ENCODE measurements at places on chromosomes 6 and 20.

DNA sequence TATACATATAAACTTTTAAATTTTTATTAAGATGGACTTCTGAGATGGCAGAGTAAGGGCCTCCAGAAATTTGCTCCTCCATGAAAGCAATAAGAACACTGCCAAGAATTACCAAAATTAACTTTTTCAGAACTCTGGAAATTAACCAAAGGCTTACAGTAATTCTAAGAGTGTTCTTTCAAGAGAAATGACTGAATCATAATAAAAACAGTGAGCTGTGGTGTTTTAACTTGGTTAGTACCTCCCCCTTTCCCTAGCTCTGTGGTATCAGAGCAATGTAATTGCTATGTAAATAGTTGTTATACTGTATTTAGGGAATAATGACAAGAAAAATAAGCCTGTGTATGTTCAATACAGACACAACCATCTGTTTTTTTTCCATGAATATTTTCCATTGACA, 19.0 kb downstream of the HECA start:
- DNase-seq: no peak

- no peak for DNase-seq
Observed at GRCh38 chr6:17015551-17016381, 86.1 kb upstream of the STMND1 start.

- no peak for DNase-seq
Observed at GRCh38 chr6:115060581-115060980, 717.8 kb upstream of the HS3ST5 start.

GRCh38 chr6:105326216-105326615, 76.7 kb downstream of the PREP start:
- DNase-seq: no peak

DNA sequence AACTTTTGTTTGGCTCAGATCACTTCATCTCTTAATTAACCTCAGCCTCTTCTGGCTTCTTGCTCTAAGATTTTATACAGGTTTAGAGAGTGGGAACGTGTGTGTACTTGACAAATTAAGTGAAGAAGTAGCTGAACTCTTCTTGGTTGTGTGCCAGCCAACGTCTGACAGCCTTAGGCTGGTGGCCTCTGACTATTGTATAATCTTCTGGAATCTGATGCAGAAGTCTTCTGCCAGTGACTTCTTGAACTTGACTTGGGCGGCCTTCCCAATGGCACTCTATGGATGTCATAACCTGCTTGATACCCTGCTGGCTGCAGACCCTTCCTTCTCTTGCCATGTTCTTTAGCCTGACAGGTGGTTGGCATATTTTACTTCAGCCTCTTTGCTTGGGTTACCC, 660.5 kb downstream of the DOK5 start:
- no peak for DNase-seq

DNA sequence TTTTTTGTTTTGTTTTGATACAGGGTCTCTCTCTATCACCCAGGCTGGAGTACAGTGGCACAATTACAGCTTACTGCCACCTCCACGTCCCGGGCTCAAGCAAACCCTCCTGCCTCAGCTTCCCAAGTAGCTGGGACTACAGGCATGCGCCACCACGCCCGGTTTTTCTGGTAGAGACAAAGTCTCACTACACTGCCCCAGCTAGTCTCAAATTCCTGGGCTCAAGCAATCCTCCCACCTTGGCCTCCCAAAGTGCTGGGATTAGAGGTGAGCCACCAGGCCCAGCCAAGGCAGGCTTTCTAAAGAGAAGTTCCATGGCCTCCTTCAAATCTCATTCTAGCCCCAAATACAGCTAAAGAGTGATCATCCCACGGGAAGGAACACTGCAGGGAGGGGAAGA, 5.2 kb downstream of the MCCD1 start:
- no peak for DNase-seq

DNA sequence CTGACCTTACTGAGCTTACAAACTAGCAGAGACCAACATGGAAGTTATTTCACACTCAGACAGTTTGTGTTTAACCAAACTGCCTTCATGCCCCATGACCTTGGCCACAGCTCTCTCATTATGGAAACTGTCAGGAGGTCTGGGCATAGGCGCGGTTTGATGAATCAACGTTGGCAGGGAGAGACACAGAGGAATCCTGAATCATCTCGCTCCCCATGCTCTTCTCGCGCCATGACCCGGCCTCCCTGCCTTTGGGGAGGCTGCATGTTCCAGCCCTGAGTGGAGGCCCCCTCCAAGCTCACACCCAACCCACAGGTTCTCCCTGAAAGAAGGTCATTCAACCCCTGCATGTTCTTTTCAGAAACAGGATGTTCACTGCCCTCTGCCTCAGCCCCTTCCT, 15.9 kb upstream of the GDAP1L1 start:
- DNase-seq: no peak
